Central memory CD4-positive, alpha-beta T cell (primary cell): ENCODE measurements at places on chromosomes 12 and 14.

GRCh38 chr12:49022558-49023178 lies 4.1 kb upstream of the PRKAG1 start:
- DNase-seq, result no peak

- peak; percentile 15 for DNase-seq
Observed at GRCh38 chr14:75123991-75124390, 2.9 kb downstream of the NEK9 start.

- no peak for DNase-seq
Observed at GRCh38 chr12:18275981-18276380, 14.7 kb downstream of the PIK3C2G start.

DNA sequence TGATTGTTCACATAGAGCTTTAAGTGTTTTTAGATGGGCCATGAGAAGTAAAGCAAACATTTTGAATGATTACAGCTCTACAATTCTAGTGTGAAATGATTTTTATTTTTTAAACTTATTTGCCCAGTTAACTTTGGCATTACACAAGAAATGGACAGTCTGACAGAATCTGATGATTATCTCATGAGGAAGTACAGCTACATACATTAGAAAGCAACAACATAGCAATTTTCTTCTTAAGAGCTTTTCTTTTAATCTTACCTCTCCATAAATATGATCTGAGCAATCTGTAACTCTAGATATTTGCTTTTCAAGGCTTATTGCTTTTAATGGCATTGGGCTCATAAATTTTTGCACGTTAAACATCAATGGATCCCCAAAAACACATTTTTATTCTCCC lies 26.5 kb upstream of the PPP1R12A start:
- no peak for DNase-seq

GRCh38 chr14:92877757-92878431 lies 45.1 kb upstream of the CHGA start:
- DNase-seq, result no peak

- no peak for DNase-seq
Observed at GRCh38 chr12:9404031-9404430, 195.8 kb upstream of the PZP start.

GRCh38 chr12:132218915-132219314 lies 74.7 kb downstream of the NOC4L start:
- DNase-seq, result peak; percentile 42

DNA sequence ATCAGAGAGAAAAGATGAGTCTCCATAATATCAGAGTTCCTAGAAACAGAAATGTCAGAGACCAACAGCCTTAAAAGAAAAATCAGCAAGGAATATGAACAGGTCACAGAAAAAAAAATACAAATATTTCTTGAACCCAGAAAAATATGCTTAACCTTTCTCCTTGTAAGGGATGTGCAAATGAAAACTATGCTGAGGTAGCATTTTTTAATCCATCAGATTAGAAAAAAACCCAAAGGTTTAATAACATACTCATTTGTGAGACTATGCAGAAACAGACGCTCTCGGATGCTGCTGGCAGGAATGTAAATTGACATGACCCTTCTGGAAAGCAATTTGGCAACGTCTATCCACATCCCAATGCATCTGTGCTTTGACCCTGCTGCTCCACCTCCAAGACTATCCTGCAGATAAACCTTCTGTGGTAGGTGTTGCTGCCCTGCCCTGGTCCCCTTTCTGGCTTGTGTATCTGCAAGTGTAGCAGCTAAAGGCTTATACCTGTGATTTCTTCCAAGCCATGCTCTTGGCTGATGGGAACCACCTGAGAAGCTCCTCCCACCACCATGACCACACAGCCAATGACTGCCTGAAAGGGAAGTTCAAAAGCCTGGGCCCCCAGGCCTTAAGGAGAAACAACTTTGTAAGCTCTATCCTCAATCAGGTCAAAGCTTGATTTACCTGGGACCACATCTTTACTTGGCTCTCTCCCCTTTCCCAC lies 49.4 kb downstream of the LTBP2 start:
- DNase-seq, result no peak

- no peak for DNase-seq
Observed at GRCh38 chr12:124548854-124549378, 18.5 kb downstream of the NCOR2 start.

- DNase-seq, result no peak
Observed at GRCh38 chr12:39441189-39441962, 1.5 kb downstream of the KIF21A start.

DNA sequence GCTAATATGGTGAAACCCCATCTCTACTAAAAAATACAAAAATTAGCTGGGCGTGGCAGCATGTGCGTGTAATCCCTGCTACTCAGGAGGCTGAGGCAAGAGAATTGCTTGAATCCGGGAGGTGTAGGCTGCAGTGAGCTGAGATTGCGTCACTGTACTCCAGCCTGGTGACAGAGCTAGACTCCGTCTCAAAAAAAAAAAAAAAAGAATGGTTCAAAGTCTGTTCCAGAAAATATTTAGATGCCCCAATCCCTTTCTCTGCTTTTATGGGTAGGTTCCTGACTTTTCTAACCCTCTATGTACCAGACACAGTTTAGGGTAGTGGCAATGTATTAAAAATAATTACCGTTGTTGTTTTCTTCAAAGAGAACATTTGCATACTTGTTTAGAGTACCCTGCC lies 161.4 kb downstream of the STXBP6 start:
- DNase-seq, result no peak

GRCh38 chr14:105305345-105305744 lies 4.5 kb upstream of the BRF1 start:
- no peak for DNase-seq

- DNase-seq, result no peak
Observed at GRCh38 chr12:26026713-26027112, 68.2 kb downstream of the RASSF8 start.

- DNase-seq, result no peak
Observed at GRCh38 chr14:74444866-74445265, 18.9 kb upstream of the SYNDIG1L start.

DNA sequence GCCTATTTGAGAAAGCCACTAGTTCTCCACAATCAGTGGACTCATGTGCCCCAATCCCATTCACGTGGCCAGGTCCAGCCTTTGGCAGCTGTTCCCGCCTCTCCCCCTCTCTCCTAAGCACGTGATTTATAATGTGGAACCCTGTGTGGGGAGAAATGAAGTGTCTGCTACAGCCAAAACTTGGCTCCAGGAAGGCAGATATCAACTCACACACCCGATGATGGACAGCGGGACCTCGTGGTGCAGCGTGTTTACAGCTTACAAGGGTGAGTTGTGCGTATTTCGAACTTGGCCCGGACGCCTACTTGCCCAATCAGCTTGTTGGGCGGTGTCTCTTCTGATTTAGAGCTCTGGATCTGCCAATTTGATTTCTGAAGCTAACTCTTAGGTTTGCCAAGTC lies 38.1 kb upstream of the FAM181A start:
- DNase-seq, result no peak

- DNase-seq, result no peak
Observed at GRCh38 chr12:11954181-11954580, 116.6 kb upstream of the BCL2L14 start.

GRCh38 chr12:90301095-90301494 lies 592.5 kb upstream of the ATP2B1 start:
- DNase-seq, result no peak

DNA sequence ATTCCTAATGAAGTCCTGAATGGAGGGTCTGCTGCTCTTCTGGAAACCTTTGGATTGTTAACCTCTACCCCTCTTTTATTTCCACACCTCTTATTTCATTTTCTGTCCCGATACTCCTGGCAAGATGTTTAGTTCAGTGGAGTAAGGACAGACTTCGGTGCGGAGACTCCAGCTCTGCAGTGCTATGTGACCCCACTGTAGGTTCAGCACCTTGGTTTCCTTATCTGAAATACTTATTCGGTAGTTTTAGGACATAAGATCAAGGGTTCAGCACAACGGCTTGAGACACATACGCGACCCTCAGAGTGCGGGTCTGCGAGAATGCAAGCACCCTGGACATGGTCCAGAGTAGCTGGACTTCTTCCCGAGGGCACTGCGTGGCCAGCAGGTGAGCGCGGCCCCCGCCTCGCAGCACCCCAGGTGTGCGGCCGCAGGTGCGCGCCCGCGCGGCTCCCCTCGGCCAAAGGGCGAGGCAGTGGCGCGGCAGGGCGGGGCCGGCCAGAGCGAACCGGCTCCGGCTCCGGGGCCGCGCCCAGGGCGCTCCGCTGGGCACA lies 465 bp upstream of the FGD4 start:
- no peak for DNase-seq

GRCh38 chr14:24789378-24789884 lies 155.4 kb upstream of the GZMB start:
- DNase-seq, result no peak

- no peak for DNase-seq
Observed at GRCh38 chr12:124790650-124791400, 72.8 kb downstream of the SCARB1 start.

DNA sequence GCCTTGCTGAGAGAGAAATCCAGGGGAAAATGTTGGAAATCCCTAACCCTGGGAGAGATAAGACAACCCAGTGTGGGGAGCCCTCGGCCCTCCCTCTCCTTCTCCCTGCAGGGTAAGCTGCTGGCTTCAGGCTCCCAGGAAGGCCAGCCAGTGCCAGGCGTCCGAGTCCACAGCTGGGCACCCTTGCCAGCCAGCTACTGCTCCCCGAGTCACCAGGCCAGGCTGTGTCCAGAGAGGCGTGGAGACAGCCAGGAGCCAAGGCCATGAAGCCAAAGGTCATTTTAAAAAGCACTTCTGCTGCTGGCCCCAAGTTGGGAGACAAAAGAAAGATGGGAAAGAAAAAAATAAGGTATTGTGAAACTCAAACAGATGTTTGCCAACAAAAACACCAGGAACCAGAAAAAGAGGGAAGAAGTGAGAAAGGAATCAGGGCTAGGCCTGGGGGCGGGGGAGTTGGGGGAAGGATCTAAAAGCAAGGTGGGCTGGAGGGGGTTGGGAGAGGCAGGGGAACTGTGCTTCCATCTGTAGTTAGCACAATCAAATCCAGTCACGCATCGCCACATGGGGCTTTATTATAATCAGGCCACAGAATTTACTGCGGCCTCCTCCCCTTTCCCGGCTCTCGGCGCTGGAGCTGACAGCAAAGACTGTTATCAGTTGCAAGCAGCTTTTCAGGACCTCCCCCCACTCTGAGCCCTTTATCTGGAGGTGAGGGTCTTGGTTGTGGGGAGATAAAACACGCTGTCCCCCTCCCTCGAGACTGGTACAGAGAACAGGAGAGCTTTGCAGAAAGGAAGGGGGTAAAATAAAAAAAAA lies 33.5 kb downstream of the RBM19 start:
- DNase-seq, result no peak

DNA sequence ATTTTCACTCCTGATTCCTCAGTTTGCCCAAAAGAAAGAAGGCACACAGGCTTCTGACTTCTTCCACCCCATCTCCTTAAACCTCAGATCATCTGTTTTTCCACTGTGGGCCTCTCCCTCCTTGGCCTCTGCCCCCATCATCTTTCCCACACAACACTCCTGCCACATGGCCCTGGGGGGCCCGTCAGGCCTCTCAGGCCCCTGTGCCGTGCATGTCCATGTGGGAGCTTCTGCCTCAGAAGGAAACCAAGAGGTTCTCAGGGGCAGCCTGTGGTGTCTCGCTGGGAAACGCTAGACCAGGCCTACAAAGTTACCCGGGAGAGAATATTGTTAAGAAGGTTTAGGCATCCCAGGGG lies 8.0 kb downstream of the KLHL33 start:
- no peak for DNase-seq

- DNase-seq, result no peak
Observed at GRCh38 chr14:65351493-65352194, 60.9 kb upstream of the FUT8 start.

- peak; percentile 67 for DNase-seq
Observed at GRCh38 chr12:67578976-67579661, 69.4 kb upstream of the DYRK2 start.

GRCh38 chr14:91015435-91015834 lies 45.0 kb downstream of the RPS6KA5 start:
- no peak for DNase-seq

DNA sequence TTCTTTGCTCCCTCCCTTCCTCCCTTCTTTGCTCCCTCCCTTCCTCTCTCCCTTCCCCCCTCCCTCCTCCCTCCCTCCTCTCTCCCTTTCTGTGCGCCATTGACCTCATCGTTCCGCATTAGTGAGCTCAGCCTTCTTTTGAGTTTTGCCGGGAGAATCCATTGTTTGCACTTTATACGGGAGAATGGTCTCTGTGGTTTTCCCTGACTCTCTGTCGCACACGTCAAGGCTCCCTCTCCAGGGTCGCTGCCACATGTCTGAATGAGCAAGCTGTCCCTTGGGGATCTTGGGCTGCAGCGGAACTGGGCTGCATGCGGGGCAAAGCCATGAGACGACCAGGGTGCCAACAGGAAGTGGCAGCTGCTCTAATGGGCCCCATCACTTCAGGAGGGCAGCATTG lies 118.5 kb downstream of the GLT1D1 start:
- no peak for DNase-seq

GRCh38 chr12:72631926-72632685 lies 359.9 kb downstream of the TRHDE start:
- DNase-seq, result no peak

DNA sequence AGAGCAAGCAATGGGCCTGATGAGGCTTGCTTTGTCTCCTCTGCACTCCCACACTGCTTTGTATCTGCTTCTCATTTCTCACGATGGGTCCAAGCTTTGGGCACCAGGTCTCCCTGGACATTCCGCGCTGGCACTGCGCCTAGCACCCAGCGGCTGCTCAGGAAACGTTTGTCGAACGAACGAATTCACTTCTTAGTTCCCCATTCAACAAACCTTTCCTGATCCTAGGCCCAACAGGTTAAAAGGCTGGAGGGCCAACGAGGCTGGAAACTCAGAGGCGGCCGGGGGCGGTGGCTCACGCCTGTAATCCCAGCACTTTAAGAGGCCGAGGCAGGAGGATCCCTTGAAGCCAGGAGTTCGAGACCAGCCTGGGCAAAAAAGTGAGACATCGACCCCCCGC lies 1.0 kb upstream of the GLRX5 start:
- DNase-seq, result no peak

DNA sequence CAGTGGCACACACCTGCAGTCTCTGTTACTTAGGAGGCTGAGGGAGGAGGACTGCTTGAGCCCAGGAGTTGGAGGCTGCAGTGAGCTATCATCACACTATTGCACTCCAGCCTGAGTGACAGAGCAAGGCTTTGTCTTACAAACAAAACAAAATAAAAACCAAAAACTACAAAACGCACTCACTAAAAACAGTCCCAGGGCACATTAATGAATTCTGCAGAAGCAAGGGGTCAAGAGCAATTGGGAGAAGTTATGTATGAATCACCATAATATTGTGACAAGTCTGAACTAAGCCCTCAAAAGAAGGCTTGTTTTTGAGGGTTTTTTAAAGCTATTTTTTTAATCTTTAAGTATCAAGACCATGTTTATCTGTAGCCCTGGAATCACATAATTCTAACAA lies 201.1 kb downstream of the MED13L start:
- DNase-seq, result no peak

DNA sequence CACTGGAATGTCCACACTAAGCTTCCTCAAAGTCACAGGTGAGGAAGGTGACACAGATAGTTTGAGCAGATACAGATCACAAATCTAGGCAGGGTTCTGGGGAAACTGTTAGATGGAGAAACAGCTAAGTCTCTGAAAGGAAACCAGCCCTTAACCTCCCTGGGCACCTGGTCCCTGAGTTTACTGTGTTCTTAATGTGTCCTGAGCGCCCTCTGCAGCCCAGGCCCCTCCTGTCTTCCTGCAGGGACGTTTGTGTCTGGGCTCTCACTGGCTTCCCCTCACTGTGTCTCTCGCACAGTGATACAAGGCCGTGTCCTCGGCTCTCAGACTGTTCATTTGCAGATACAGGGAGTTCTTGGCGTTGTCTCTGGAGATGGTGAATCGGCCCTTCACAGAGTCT lies 684.3 kb downstream of the TMEM121 start:
- peak; percentile 16 for DNase-seq
